ENCODE measurements at places on chromosomes 2 and 18. TPM values are rescaled to one million over a fixed set of nuclear protein-coding genes. Genes with fewer than 3 reads are reported as not detected.
A peak's percentile ranks its signal among the peaks of the same experiment; 100 is the strongest.

GRCh38 chr2:229520691-229521096, 193.7 kb downstream of the DNER start:
- no peak for DNase-seq

- DNase-seq: no peak
Observed at GRCh38 chr2:170076189-170076588, 101.8 kb upstream of the MYO3B start.

- peak; percentile 97 for DNase-seq
Observed at GRCh38 chr2:172038604-172039003, 38.9 kb downstream of the METAP1D start.

Gene ORMDL1
- 76.3 TPM for total RNA-seq

DNA sequence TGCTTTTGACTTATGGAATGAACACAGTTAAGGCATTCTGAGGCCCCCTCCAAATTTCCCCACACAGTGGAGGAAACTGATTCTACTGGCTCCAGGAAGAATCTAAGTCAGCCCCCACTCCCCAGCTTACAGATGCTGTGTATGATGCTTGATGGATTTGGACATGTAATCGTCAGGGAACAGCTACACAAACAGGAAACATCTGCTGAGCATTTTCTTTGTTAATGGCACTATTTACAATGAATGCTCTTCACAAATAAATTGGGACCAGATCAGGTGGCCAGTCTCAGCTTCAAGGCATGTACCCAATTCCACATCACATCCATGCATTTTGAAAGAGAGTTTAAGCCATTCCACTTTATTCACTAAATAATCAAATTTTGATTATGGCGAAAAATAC, 562.3 kb downstream of the SOX11 start:
- no peak for DNase-seq

DNA sequence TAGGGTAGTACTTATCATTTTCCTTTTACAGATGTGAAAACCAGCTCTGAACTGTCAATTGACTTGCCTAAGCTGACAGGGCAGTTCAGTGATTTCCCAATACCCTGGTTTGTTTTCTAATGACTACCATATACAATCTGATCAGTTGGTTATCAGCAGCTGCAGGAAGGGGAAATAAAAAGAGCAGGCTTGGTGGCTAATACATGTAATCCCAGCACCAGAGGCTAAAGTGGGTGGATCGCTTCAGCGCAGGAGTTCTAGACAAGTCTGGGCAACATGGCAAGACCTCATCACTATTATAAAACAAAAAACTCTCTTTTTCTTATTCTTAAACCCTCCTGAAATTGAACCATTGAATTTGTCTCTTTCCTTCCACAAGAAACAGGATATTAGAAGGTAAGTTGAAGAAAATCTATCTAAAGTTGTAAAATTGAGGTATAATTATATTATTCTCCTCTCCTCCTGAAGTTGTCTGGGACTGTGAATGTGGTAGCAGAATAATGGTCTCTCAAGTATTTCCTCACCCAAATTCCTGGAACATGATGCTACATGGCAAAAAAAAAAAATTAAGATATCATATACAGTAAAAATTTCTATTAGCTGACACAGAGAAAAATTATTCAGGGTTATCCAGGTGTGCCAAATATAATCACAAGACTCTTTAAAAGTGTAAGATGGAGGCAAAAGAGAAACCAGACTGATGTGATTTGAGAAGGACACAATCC, 1441.6 kb downstream of the SUCLG1 start:
- DNase-seq: no peak

DNA sequence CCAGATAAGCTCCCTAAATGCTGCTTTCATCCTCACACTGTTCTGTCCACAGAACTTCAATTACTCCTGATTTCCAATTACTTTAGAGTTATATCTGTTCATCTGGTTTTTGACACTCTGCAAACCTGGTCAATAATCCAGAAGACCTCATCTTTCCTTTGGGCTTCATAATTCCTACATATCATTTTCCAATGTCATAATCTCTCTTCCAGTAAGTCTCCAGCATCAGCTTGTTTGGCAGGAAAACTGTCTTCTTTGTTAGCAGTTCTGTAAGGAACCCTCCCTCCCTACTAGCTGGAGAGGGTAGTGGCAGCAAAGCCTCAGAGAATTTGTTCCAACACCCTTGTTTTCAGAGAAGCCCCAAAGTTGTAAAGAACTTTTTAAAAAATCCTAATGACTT, 11.9 kb upstream of the SLC14A1 start:
- DNase-seq: no peak

- no peak for DNase-seq
Observed at GRCh38 chr2:112165296-112165695, 27.1 kb downstream of the FBLN7 start.

GRCh38 chr2:159612255-159612901, 4.0 kb downstream of the BAZ2B start:
- peak; percentile 22 for DNase-seq

Gene TNFAIP6
- total RNA-seq: not detected

Gene CRYBA2
- total RNA-seq: not detected

GRCh38 chr2:37375741-37376288, 31.4 kb downstream of the QPCT start:
- no peak for DNase-seq

GRCh38 chr2:209974576-209974975, 27.9 kb upstream of the RPE start:
- peak; percentile 37 for DNase-seq

Gene CTNNA2
- total RNA-seq: not detected
